ENCODE measurements at places on chromosomes 2 and 18.

GRCh38 chr2:179250095-179250494 lies 14.5 kb downstream of the SESTD1 start:
- no peak for DNase-seq

- no peak for DNase-seq
These were observed 246.8 kb downstream of the RAD51AP2 start for GRCh38 chr2:17271416-17271815.

- peak; percentile 27 for DNase-seq
These were observed 58.2 kb downstream of the BCL2L11 start for GRCh38 chr2:111178730-111179405.

DNA sequence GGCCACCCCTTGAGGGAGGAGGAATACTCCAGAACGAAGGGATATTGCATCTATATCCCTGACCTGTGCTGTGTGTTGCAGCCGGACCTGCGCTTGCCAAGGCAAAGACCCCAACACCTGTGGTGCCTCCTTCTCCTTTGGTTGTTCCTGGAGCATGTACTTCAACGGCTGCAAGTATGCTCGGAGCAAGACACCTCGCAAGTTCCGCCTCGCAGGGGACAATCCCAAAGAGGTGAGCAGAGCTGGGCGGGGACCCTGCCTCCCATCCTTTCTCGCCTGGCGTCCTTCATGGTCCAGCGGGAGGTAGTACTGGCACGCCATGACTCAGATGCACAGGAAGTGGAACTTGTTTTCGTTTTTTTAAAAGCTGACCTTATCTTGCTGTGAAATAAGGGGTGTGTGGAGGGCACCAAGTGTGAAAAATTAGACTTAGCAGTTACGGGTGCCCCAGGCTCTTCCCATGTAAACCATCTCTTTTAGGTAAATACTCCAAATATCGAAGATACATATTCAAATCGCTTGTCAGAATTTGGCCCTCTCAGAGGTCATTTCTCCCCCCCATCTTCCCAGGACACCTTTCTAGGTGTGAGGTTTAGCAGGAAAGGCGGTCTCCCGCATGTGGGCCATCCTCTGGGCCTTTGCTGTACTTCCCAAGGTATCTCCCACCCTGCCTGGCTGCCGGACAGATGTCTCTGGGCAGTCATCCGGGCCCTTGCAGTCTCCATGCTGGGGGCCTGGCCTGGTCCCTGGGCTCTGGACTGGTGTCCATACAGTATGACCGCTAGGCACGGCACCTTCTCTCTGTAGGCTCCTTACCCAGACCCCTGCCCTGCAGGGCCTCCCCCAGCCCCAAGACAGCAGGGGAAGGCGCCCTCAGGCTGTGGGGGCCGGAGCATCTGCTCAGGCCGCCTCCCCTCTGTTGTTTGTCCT lies 57.6 kb downstream of the BOLA3 start:
- no peak for DNase-seq

- peak; percentile 42 for DNase-seq
These were observed 28.9 kb downstream of the RAB31 start for GRCh38 chr18:9737006-9737405.

DNA sequence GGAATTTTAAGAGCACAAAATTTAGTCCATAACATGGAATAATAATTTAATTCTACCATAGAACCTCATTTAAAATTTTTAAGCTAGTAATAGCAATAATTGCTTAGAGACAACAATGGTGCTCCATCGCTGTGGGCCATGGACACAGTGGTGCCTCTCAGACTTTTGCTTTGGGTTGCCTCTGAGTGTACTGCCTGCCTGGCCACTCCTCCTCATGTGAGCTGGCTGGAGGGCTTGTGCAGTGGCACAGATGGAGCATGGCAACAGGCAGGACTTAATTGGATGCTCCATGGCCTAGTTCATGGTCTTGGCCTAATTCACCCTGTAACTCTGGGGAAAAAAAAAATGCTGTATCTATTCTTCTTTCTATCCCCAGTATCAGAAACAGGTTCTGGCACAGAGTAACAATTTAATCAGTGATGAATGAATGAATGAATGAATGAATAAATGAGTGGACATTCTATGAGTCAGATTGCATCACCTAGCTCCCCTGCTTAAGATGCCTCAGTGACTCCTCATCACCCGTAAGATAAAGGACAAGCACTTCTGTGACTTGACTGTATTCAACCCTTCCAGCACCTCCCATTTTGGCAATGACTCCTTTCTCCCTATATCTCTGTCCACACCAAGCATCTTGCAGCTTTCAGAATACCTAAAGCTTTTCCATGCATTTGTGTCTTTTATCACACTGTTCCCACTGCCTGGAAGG lies 211.8 kb upstream of the SLC14A2 start:
- DNase-seq, result no peak

DNA sequence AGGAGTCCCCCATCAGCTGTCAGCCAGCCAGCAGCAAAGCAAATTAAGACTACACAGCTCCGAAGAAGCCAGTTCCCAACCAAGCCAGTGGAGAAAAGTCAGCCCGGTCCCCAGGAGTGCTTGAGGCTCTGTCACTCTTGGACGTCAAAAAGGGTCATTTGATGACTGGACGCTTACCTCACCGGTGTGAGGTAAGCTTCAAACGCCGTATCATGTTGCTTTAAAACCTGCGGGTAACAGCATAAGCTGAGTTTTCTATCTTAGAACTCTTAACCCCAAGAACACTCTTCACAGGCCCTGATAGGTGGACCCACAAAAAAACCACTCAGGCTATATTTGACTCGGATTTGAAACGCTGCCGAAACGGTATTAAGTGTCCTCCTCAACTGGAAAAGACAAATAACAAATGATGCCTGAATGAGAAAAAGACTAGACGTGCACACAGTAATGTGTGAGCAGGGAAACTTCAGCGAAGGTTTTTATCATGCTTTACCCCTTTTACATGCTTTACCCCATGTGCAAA lies 682 bp upstream of the LNPK start:
- DNase-seq, result peak; percentile 40

GRCh38 chr18:76499637-76500340 lies 4.7 kb upstream of the ZNF516 start:
- DNase-seq, result no peak

- no peak for DNase-seq
These were observed 16.6 kb downstream of the RTP5 start for GRCh38 chr2:241885946-241886643.

DNA sequence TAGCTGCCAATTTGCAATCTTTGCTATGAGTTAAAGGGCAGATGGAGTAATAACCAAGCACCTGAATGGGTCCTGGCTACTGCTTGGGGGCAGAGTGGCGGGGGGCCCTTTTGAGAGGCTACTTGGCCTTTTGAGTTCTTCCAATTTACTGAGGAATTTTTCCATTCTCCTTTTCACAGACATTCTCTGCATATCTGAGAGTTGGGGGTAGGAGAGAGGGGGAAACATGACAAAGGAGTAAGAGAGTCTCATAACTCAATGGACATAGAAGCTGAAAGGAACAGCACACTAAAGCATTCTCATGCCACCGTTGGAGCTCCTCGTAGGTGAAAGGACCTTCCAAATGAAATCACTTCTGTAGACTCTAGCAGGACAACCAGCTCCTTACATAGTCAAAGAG lies 16.1 kb downstream of the LGALSL start:
- no peak for DNase-seq

Data from AG08395 (cell line).